ENCODE measurements at places on chromosomes 4 and X.

DNA sequence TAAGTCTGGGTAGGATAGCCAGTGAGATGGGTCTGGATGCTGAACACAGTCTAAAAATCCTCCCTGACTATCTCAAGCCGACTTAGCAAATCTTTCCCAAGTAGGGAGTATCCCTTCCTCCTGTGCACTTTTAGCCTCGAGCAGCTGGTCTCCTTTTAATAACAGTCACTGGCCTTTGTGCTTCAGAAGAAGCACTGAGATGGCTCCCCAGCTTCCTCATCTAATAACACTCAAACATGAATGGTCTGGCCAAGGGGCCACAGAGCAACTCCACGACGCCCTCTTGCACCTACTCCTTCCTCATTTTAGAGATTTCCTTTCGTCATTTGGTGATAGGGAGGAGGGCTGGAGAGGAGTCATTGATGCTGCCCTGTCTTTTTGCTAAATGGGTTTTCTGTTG, 78.8 kb upstream of the TMEM150C start:
- no peak for DNase-seq

- no peak for DNase-seq
These were observed 152.7 kb downstream of the FHIP1A start for GRCh38 chr4:151561551-151562256.

- DNase-seq, result no peak
These were observed 1.5 kb downstream of the EREG start for GRCh38 chr4:74366367-74366911.

DNA sequence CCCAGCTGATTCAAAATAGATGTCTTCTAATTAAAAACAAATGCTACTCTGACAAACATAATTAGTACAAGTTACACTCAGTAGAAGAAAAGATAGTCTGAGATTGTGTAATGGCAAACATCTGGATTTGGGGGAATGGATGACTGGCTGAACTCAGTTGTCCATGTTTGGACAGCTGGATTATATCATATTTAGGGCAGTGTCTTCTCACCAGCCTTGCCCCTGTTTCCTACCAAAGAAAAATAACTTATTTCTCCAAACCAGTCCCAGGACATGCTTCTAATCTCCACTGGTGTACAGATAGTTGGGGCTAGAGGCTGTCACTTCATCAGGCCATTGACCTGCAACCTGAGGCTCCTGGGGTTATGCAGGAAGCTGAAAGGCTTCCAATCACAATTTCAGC, 237.3 kb downstream of the USP46 start:
- DNase-seq, result no peak

- DNase-seq, result no peak
These were observed 35.6 kb downstream of the FAM193A start for GRCh38 chr4:2572076-2572475.

- no peak for DNase-seq
These were observed 23.8 kb upstream of the PLK4 start for GRCh38 chr4:127856813-127857447.

DNA sequence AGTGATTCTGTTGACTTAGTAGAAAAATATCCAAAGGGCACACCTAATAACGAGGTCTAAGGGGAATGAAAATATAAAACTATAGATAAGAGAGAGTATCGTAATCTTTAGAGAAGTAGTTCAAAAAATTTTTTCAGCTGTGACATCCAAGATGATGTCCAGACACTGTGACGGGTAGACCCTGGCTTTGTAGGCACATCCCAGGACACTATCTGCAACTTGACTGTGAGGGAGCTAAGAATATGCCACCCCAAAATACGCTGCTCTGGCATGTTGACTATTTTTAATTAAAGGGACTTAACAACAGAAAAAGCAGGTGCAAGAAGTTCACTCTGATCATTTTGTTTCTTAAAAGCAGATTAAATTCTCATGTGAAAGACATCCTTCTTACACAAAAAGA, 89.5 kb downstream of the CLCN4 start:
- DNase-seq, result no peak

DNA sequence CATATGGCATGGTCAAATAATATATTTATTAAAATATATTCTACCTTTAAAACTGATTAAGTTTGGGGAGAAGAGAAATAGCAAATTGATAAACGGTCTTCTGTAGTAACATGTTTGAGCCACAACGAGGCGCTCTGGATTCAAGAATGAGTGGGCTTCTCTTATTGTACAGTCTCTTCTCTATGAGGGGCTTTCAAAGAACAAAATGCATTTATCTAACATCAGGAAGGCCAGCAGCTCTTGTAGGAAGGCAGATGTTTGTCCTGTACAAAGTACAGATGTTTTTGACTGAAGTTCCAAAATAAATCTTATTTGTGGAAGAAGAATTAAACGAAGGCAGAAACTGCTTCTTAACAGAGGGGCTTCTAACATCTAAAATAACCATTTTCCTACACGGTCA, 153.6 kb downstream of the RASL11B start:
- no peak for DNase-seq

DNA sequence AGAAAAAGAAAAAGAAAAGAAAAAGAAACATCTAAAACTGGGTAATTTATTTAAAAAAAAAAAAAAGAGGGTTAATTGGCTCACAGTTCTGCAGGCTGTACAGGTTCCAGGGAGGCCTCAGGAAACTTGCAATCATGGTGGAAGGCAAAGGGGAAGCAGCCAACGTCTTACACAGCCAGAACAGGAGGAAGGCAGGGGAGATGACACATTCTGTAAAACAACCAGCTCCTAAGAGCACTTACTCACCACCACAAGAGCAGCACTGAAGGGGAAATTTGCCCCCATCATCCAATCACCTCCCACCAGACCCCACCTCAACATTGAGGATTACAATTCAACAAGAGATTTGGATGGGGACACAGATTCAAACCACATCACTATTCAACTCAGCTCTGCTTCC, 36.8 kb upstream of the TMEM184C start:
- DNase-seq, result no peak

- DNase-seq, result no peak
These were observed 122.7 kb downstream of the TMEM164 start for GRCh38 chrX:110125446-110126162.

DNA sequence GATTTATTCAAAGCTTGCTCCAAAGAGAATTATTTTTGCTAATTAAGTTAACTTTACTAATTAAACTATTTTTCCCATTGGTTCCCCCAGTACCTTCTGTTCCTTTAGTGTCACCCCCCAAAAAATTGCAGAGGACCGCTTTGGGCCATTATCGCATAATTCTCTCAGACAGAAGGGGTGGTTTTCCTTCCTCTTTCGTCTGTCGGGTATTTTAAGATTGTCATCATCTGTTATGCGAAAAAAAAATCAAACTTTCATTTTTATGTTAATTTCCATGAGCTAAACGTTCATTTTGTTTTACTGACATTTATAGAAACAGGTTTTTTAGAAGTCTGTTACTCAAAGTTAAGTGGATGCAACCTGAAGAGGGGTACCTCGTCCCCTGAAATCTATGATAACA, 76.2 kb upstream of the DDX3X start:
- DNase-seq, result no peak

- no peak for DNase-seq
These were observed 1.6 kb downstream of the LRBA start for GRCh38 chr4:151013491-151013890.

DNA sequence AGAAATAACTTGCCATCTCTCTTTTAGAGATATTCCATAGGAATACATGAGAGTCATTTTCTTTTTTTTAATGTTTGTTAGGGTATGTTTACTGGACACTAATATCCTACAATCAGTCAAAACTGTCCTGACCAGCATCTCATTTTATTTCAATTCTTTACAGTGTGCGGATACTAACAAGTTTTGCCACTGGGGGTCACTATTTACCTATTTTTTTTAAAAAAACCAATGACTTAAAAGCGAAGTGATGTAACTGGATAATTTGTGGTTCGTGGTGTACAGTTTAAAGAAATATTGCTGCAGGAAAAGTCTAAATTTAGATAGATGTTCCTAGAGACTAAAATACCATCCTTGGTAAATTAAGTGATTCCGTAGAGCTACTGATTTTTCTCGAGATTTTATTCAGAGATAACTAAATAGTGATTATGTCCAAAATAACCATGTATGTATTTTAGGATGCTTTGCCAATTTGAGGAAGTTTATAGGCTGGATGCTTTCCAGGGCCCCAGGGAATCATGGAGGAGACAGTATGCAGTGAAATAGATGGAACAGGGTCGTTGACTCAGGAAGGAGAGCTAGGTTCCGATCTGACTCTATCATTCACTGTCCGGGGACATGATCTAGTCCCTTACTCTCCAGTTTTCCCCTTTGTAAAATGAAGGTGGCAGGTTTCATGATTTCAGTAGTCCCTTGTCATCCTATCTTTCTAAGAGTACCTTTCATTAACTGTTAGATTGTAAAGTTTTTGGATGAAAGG, 34.0 kb upstream of the GNPDA2 start:
- DNase-seq, result no peak

DNA sequence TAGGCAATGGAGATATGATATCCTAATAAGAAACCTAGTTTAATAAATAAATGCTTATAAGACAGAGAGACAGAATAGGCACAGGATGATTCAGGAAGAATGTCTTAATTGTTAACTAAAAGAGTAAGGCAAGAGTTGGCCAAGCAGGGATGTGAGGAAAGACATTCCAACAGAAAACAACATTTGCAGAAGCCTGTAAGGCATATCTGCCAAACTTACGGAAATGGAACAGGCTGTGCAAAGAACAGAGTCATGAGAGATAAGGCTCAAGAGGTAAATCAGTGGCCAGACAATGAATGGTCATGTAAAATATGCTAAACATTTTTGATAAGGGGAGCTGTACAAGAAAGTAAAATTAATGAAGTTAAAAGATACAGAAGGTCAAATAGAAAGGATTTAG, 134.9 kb downstream of the KCTD8 start:
- no peak for DNase-seq

GRCh38 chr4:153393397-153393796, 48.9 kb downstream of the MND1 start:
- DNase-seq, result peak; percentile 21

Data from brain pericyte (primary cell).